Purkinje cell (primary cell): ENCODE measurements at places on chromosomes 2 and 18. TPM values are rescaled to one million over a fixed set of nuclear protein-coding genes. Genes with fewer than 3 reads are reported as not detected.

Gene RPL37A
- polyA plus RNA-seq, result 1,182 and 1,251 TPM in 2 replicates

Gene TET3
- 0.27 and 0.82 TPM in 2 replicates for polyA plus RNA-seq

Gene CCDC85A
- polyA plus RNA-seq, result 0.19 and 0.21 TPM in 2 replicates

Gene NT5DC4
- 0.18 TPM in 1 of 2 replicates, not detected in the other for polyA plus RNA-seq

Gene SAG
- polyA plus RNA-seq, result not detected in 2 replicates

Gene GKN1
- polyA plus RNA-seq, result 2.8 and 5.7 TPM in 2 replicates

Gene HOXD4
- not detected in 2 replicates for polyA plus RNA-seq

Gene TCF23
- polyA plus RNA-seq, result not detected in 2 replicates

Gene HOXD8
- polyA plus RNA-seq, result not detected in 2 replicates

Gene NLRC4
- 0.84 and 1.2 TPM in 2 replicates for polyA plus RNA-seq

Gene IL1RL1
- polyA plus RNA-seq, result not detected in 2 replicates

Gene ALPG
- polyA plus RNA-seq, result not detected in 2 replicates

Gene TSPYL6
- not detected in 2 replicates for polyA plus RNA-seq

Gene CCDC93
- 15.5 and 15.6 TPM in 2 replicates for polyA plus RNA-seq

Gene COL6A3
- polyA plus RNA-seq, result 0.03 TPM in 1 of 2 replicates, not detected in the other

Gene FRZB
- polyA plus RNA-seq, result 2.3 and 3.0 TPM in 2 replicates
